ENCODE measurements at places on chromosomes 5 and 9.

GRCh38 chr5:143413958-143414669 is 10.6 kb upstream of the NR3C1 start:
- no peak for DNase-seq

DNA sequence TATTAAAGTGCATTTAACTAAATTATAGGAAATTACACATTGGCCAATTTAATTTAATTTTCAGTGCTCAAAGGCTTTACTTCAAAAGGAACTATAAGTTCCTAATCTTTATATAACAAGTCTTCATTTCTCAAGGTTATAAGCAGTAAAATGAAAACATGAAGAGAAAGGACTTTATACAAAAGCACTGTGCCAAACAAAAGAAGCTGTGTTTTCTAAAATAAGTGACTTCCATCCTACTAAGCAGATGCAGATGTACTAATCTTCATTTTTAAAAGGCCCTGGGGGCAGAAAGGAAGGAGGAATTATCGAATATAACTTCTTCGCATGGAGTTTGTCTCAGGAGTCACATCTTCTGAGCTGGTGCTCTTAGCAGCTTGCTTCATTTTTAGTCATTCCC is 81.4 kb downstream of the SHC3 start:
- no peak for DNase-seq

GRCh38 chr9:88236511-88237478 is 98.5 kb upstream of the SPATA31C2 start:
- DNase-seq: no peak

GRCh38 chr5:149323210-149323609 is 22.1 kb upstream of the GRPEL2 start:
- DNase-seq: no peak

DNA sequence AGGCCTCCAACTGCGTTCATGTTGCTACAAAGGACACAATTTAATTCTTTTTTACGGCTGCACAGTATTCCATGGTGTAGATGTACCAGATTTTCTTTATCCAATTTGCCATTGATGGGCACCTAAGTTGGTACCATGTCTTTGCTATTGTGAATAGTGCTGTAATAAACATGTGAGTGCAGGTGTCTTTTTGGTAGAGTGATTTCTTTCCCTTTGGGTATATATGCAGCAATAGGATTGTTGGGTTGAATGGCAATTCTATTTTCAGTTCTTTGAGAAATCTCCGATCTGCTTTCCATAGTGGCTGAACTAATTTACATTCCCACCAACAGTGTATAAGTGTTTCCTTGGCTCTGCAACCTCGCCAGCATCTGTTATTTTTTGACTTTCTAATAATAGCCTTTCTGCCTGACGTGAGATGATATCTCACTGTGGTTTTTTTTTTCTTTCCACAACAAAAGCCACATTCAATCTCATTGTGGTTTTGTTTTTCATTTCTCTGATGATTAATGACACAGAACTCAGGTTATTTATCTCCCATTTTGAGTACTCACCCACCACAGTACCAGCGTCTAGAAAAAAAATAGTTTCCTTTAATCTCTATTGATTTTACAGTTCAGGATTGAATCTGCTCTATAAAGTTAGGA is 21.9 kb downstream of the ARRDC3 start:
- no peak for DNase-seq

DNA sequence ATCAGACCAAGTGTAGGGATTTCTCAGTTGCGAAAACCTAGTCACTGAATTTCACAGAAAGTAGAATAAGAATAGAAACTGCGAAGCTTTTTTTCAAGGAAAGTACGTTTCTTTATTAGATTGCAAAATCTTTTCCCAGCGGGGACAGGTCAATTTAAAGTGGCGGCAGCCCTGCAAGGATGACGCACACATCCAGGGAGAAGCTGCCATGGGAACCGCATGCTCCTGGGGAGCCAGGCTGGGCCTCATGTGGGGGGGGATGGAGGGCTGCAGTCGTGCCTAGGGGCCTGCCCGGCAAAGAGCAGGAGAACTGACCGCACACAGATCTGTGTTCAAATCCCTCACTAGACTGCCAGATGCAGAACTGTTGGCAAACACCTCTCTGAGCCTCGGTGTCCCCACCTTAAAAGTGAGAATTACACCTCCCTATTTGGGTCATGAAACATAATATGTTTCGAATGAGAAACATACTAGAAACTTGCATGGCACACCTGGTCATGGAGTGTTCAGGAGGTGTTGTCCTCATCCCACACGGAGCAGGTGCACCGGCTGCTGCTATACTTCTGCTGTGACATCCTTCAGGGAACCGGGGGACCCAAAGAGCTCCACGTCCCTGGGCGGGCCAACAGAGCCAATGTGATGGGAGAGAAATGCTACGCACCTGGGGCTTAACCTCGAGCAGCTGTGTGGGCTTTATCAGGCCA is 127.8 kb upstream of the PHYKPL start:
- no peak for DNase-seq

GRCh38 chr5:151697452-151697851 is 10.7 kb upstream of the SPARC start:
- no peak for DNase-seq

DNA sequence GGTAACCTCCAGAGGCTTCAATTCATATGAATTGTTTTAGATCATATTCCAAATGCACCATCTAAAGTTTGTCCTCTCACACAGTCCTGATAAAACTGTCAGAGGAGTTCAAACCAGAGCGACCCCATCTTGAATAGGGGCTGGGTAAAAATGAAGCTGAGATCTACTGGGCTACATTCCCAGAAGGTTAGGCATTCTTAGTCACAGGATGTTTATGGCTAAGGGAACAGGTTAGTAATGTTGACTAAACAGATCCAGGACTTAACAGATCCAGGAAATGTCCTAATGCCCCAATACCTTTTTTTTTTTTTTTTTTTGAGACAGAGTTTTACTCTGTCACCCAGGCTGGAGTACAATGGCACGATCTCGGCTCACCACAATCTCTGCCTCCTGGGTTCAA is 192.6 kb upstream of the PRDM9 start:
- no peak for DNase-seq

GRCh38 chr5:96821260-96821916 is 13.6 kb upstream of the ERAP1 start:
- DNase-seq: no peak

GRCh38 chr9:99050924-99051323 is 54.0 kb upstream of the TGFBR1 start:
- DNase-seq: no peak

- no peak for DNase-seq
Measured at GRCh38 chr9:94081435-94081834, 2.8 kb upstream of the PTPDC1 start.

DNA sequence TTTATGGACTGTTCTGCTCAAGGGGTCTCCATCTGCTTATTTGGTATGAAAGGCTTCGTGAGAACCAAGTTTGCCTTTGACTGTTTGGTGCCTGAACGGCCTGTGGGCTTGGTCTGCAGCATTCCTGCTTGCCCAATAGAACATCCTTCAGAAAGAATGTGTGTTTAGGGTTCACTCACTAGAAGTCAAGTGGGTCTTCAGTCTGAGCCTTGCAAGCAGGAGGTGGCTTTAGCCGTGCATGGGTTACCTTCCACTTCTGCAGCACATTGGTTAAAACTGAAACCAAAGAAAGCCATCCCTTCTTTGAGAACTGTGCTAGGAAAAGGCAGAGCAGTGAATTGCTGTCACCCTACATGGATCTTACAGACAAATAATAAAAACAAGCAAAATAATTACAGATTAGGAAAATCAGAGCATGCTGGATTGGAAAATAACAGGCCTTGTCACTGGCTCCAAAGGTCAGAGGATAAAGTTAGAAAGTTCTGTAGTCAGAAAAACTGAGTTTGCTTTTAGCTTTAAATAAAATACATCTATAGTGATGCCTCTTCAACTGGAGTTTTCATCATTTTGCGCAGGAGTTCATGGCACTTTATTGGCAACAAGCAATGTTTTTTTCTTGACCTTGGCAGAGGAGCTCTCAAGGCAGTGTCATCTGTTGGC is 16.6 kb downstream of the WWC1 start:
- no peak for DNase-seq

DNA sequence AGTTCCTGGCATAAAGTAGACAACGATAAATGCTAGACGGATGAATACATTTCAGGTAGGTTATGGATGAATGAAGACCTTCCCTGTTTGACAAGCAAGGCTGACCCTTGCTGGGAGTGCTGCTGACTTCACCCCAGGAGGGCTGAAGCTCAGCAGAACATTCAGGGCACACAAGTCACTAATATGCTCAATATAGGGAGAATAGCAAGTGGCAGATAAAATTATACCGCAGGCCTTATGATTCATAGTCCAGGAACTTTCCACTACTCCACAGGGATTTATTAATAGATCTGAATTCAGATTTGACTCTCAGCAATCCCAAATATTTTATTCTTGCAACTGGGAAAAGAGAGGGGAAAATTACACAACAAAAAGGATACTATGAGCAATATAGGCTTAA is 38.2 kb upstream of the GRAMD2B start:
- DNase-seq: no peak

GRCh38 chr5:117131876-117132275 is 557.3 kb upstream of the SEMA6A start:
- no peak for DNase-seq

DNA sequence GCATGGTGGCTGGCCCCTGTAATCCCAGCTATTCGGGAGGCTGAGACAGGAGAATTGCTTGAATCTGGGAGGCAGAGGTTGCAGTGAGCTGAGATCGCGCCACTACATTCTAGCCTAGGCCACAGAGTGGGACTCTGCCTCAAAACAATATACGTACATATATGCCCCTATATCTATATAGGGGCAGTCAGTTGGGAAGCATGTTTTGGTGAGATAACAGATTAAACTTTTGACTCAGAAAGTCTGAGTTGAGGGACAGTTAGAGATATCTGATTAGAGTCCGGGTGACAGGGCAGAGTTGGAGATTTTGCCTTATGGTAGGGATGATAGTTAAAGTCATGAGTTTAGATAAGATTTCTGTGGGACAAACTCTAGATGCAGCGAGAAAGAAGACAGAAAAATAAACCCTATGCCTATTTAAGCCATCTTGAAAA is 71.8 kb upstream of the ALDH1A1 start:
- DNase-seq: no peak

DNA sequence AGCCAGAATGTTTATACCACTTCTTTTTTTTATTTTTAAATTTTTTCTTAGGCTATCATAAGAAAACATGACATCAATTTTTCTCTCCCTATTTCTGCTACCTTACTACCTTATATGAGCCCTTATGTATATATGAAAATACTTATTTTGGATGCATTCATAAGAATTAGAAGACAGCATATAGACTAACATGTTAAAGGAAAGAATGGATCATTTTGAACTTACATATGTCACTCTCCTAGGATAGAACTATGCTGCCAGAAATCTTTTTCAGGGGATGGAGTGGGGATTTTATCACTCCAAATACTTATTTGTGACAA is 51.8 kb downstream of the SNX24 start:
- DNase-seq: no peak

- DNase-seq: no peak
Measured at GRCh38 chr5:178469011-178469974, 120.9 kb downstream of the COL23A1 start.

Measured in activated CD4-positive, alpha-beta T cell treated with anti-CD3 and anti-CD28 coated beads, Interleukin-2, amount 50 U/mL, for 1 hour (primary cell).